ENCODE measurements at places on chromosomes 1 and 21.
A peak's percentile ranks its signal among the peaks of the same experiment; 100 is the strongest.

- H3K4me3 ChIP-seq = no peak overlapping the region
- peaks cover 15% of the 10 kb centered on the region for H3K4me1 ChIP-seq
- H3K27me3 ChIP-seq = no peaks in the 10 kb centered on the region
- peaks cover 19% of the 10 kb centered on the region for H3K36me3 ChIP-seq
- no peak for DNase-seq
Observed at GRCh38 chr1:44924835-44925464, 61.4 kb downstream of the EIF2B3 start.

DNA sequence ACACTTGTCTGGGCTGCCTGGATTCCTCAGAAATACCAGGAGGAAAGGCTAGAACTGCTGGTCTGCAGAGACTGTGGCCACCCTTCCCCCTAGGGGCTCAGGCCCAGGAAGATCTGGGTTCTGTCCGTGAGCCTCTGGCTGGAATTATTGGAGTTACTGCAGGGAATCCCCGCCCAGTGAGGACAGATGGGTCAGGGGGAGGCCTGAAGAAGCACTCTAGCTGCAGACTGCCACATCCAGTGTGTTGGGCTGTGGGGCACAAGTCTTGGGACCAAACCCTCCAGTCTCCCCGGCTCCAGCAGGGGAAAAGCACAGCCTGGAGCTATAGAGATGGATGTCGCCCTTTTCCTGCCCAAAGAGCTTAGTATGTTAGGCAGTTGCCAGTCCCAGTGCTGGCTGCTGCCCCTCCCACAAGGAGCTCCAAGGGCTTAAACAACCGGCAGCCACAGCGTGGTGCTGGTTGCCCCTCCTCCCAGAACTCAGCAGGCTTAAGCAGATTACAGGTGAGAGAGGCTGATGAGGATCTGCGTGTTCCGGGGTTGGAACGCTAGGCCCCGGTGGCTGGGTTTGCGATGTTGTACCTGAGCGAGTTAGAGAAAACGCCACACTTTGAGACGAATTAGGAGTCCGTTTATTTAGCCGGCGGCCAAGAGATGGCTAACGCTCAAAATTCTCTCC is 255.5 kb upstream of the LRRC7 start:
- no peak overlapping the region for H3K4me3 ChIP-seq
- H3K36me3 ChIP-seq = no peaks in the 10 kb centered on the region
- no peaks in the 10 kb centered on the region for H3K27me3 ChIP-seq
- no peak overlapping the region for H3K27ac ChIP-seq
- no peaks in the 10 kb centered on the region for H3K4me1 ChIP-seq

DNA sequence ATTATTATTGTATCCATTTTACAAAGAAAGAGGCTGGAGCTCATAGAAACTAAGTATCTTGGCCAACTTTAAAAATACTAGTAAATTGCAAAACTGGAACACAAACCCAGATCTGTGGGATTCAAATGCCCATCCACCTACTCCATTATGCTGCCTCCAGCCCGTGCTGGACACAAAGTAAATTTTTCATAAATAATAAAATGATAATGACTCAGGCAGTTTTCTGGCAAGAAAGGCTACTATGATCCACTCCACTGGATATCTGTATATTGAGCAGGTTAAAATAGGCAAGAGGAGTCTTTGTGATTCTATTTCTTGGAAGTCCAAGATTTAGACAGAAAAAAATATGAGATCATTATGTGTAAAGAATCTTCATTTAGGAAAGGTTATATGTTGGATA is 138.3 kb upstream of the DUSP10 start:
- H3K4me3 ChIP-seq = no peak overlapping the region
- no peak overlapping the region for H3K27ac ChIP-seq
- H3K27me3 ChIP-seq = no peaks in the 10 kb centered on the region
- no peaks in the 10 kb centered on the region for H3K36me3 ChIP-seq

- no peaks in the 10 kb centered on the region for H3K36me3 ChIP-seq
- no peak overlapping the region for H3K27ac ChIP-seq
- no peak overlapping the region for H3K4me3 ChIP-seq
- no peaks in the 10 kb centered on the region for H3K4me1 ChIP-seq
- H3K27me3 ChIP-seq = no peaks in the 10 kb centered on the region
Observed at GRCh38 chr1:221910222-221910621, 168.3 kb upstream of the DUSP10 start.

- peaks cover 24% of the 10 kb centered on the region for H3K27me3 ChIP-seq
- H3K4me3 ChIP-seq = peak within 1 kb of the TSS; percentile 66
Observed at GRCh38 chr1:26993237-26994019, at the start of gene TRNP1. Gene TRNP1, plus strand, starts transcription at chr1:26993692. Its CDS starts 95 bp downstream, at chr1:26993787.

GRCh38 chr1:216379441-216379840 is 43.8 kb downstream of the USH2A start:
- H3K4me1 ChIP-seq = no peaks in the 10 kb centered on the region
- no peak overlapping the region for H3K4me3 ChIP-seq
- H3K27ac ChIP-seq = no peak overlapping the region
- no peak for DNase-seq
- no peaks in the 10 kb centered on the region for H3K36me3 ChIP-seq
- no peaks in the 10 kb centered on the region for H3K27me3 ChIP-seq

DNA sequence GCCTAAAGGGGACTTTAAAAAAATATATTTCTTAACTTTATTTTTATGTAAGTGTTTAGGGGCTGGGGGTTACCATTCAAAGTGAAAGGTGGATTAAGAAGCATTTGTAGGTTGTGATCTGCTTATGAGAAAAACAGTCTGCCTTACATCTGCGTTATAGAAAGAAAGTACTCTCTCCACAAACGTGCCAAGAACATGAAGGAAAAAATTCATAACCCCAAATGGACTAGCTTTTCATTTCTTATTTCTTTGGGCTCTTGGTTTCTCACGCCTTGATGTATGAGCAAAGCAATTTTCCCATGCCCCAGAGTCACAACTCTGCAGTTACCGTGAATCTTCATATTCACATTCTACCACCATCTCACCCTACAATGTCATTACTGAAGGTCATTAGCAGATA is 1165.1 kb upstream of the ADGRL4 start:
- DNase-seq = no peak
- H3K36me3 ChIP-seq = no peaks in the 10 kb centered on the region
- no peak overlapping the region for H3K4me3 ChIP-seq
- no peaks in the 10 kb centered on the region for H3K27me3 ChIP-seq

- H3K27ac ChIP-seq = peak overlapping the region; percentile 40
- peaks cover 64% of the 10 kb centered on the region for H3K36me3 ChIP-seq
- no peaks in the 10 kb centered on the region for H3K27me3 ChIP-seq
- no peak overlapping the region for H3K4me3 ChIP-seq
- H3K4me1 ChIP-seq = no peaks in the 10 kb centered on the region
Observed at GRCh38 chr1:8009043-8010002, 16.8 kb downstream of the ERRFI1 start.

All from tibial artery (tissue), 4 donors.